ENCODE measurements at places on chromosomes 13 and 19.

GRCh38 chr19:38323291-38323690, 3.6 kb downstream of the KCNK6 start:
- no peak for DNase-seq

DNA sequence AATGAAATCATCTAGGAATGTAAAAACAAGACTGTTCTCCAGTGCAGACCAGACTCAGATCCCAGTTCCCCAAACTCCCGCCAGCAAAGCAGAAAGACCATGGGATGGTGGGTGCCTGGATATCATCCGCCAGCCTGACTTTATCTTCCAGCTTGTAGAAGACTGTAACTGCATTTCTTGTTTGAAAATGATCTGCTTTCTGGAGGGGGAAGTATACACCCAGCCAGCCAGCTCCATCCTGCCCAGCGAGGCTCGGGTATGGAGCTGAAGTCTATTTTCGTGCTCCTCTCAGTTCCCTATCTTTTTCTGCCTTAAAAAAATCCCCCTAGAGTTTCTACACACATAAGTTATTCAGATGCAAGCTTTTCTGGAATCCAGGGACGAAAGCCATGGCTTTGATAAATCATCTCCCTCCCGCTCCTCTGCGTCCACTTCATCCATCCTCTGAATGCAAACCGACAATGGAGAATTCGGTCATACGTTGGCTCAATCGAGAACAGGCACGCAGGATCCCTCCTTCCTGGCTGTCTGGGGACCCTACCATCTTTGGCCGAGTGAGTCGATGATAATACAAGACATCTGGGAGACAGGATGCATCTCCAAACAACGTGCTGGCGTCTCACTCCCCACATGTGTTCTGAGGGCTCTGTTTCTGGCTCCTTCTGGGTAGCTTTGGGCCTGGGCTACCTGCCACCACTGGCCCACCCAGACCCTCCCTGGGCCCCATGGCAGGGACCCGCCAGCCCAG, 31.2 kb downstream of the CEBPG start:
- DNase-seq = no peak

DNA sequence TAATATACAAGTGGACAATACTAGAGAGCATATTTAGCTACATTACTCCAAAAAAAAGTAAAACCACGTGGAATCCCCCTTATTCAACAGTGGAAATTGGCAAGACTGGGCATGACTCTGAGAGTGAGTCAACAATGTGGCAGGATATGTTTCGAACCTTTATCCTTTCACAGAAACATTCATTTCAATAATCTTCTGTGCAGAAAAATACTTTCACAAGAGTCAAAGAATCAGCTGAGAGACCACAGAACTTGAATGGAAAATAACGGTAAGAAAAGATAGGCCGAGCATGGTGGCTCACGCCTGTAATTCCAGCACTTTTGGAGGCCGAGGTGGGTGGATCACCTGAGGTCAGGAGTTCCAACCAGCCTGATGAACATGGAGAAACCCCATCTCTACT, 25.1 kb upstream of the CD70 start:
- no peak for DNase-seq

DNA sequence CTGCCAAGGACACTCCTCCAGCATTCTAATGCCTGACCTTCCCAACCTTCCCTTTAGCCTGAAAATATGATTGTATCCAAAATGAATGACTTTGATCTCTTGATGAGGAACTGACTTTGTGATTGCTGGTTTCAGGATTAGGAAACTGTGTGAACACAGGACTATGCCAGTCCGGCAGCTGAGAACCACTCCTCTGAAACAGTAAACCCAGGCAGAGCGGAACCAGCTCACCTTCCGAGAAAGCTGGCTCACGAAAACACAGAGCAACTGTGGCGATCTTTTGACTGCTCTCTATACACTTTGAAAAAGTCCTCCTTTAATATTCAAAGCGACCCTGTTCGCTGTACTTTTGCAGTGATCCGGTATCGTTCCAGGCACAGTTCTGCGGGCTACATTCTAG, 258.8 kb upstream of the IRS2 start:
- DNase-seq = no peak

- DNase-seq = peak; percentile 37
These were observed at the start of gene SMAD9 for GRCh38 chr13:36919833-36920615. Gene SMAD9 (minus strand): TSS chr13:36920238. CDS start chr13:36879689, 40,549 bp downstream.

- no peak for DNase-seq
These were observed 259.5 kb downstream of the NHLRC3 start for GRCh38 chr13:39297664-39298171.

GRCh38 chr19:3471954-3472655, 8.2 kb downstream of the SMIM24 start:
- DNase-seq = no peak

DNA sequence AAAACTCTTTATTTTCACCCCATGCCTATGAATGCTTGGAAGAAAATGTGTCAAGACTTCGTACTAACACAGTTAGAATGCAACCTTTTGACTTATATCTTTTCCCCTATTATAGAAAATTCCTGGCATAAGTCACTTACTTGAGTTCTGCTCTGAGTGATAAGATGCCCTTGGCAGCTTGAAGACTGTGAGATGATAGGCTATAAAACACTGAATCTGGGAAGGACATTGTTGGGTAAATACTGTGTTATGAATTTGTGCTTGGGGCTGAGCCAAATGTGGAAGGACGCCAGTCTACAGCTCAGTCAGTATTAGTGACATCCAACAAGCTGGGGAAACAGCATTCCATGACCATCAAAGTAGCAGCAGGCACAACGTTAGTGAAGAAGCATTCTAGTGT, 368.0 kb upstream of the SGCG start:
- DNase-seq = no peak

- no peak for DNase-seq
These were observed 107.2 kb downstream of the STARD13 start for GRCh38 chr13:33178209-33178840.

GRCh38 chr13:45296259-45296658, 44.7 kb downstream of the TPT1 start:
- DNase-seq = no peak

DNA sequence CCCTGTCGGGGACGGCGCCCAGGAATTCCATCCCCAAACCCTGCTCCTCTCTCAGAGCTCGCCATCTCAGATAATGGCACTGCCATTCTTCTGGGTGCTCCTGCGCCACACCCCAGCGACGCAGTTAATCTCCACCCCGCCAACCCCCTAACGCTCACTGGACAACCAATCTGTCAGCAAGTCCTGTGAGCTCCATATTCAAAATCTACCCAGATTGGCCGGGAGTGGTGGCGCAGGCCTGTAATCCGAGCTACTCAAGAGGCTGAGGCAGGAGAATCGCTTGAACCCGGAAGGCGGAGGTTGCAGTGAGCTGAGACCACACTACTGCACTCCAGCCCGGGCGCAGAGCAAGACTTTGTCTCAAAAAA, 18.6 kb downstream of the FCGBP start:
- DNase-seq = no peak

DNA sequence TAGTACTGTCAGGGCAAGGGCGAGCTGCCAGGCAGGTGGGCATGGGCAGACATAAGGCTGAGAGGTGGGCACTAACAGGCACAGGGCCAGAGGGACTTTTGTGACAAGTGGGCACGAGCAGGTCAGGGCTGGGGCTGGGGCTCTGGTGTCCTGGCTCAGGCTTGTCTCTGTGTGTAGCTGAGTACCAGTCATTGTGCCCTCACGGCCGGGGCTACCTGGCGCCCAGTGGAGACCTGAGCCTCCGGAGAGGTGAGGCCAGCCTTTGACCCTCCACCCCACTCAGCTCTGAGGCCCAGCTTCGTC, 21.6 kb downstream of the LTBP4 start:
- DNase-seq = no peak

GRCh38 chr13:29543230-29544215, 52.0 kb downstream of the SLC7A1 start:
- no peak for DNase-seq

DNA sequence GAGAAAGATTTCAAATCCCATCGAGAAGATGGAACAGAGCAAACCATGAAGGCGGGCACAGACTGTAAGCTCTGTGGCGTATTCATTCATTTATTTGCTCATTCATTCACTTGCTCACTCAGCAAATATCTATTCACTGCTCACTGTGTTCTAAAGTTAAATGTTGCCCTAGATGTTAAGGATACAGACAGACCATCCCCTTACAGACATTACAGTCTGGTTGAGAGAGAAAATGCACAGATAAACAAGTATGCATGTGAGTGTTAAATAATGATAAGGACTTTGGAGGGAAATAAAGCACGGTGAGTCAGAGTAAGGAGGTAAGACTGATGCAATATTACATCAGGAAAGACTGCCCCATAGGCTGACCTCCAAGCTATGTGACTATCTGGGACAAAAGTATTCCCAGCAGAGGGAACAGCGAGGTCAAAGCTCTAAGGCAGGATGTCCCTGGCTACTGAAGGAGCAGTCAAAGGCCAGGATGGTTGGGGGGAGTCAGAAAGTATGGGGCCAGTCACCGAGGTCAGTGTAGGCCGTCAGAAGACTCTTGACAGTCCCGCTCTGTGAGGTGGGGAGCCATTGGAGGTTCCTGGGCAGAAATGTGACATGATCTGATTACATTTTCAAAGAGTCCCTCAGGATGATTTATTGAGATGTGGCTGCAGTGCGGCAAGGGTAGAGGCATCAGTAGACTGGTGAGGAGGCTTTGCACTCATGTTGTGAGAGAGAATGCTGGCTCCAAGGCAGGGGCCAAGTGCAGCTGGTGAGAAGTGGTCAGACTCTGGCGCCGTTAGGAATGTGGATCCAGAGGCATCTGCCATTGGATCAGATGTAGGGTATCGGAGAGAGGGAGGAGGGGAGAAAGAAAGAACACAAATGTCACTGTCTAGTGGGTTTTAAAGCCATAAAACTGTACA, 37.9 kb downstream of the MBNL2 start:
- DNase-seq = no peak

GRCh38 chr19:42134535-42135070, 2.4 kb upstream of the POU2F2 start:
- DNase-seq = no peak

GRCh38 chr19:43464134-43464775, 1.2 kb downstream of the LYPD3 start:
- DNase-seq = peak; percentile 11

GRCh38 chr19:8445488-8446001, 770 bp downstream of the HNRNPM start:
- DNase-seq = no peak

DNA sequence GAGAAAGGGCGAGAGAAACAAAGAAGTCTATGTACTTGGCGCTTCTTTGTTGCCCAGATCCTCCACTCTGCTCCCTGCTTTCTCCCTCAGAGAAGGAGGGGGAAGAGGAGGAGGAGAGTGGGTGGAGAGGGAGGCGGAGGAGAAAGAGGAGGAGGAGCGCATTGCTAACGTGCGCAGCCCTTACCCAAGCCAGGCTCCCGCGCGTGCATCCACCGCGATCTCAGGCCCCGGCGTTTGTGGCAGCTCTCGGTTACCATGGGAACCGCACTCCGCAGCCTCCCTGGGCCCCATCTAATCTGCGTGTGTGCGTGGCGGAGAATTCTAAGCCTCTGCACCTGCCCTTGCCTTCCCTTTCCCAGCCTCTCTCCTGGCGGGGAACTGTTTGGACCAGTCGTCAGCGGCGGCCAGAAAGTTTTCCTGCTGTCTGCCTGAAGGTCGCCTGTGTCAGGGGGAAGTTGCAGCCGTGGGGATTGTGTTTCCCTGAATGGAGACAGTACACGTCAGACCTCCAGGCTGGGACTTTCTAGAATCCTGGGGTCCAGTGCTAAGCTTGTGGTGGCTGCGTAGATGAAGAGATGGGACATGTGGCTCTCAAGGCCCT, at the start of gene ERICH6B:
TSS of gene ERICH6B (minus strand) at position 239 of the 601 bp plus-strand sequence. CDS start 18,734 bp downstream, outside the sequence.
- DNase-seq = peak; percentile 17

DNA sequence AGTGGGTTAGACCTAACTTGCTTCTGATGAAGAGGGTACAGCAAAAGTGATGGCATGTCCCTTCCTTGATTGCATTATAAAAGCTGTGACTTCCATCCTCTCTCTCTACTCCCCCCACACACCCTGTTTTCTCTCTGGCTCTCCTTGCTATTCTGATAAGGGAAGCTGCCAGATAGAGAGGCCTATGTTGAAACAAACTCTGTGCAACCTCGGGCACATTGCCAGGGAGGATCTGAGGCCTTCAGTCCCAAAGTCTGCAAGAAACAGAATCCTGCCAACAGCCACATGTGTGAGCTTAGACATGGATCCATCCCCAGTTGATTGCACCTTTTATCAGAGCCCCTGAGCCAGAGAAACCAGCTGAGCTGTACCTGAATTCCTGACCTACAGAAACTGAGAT, 44.8 kb upstream of the ARGLU1 start:
- no peak for DNase-seq

DNA sequence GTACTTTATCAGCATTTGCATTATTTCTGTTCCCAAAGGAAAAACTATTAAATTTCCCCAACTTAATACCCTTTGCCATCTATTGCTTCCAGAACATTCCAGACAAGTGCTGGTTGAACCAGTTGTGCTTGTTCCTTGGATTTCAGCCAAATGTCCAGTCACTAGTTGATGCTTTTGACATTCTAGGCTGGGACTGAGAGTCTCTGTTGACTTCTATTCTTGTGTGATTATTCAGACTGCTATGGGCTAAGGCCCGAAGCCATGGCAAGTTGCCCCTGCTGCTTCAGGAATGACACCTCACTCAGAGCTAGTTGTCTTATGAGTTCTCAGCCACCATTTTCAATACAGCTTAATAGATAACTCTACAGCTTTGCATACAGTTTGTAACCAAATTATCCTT, 458.1 kb upstream of the ARGLU1 start:
- no peak for DNase-seq

DNA sequence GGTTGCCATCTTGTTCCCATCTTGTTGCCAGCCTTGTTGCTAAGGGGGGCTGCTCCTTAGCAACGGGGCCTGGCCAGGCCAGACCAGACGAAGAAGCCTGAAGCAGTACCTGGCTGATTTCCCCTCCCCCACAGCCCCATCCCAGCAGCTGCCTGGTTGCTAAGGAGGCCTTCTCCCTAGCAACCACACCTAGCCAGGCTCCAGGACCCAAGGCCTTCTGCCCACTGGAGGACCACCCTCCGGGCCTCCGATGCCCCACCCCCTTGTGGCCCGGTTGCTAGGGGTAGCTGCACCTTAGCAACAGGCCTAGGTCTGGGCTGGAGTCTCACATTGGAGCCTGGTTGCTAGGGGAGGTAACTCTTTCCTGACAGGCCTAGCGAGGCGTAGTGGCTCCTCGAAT, 3.9 kb downstream of the PRRG2 start:
- DNase-seq = no peak

GRCh38 chr13:85282876-85283275, 516.3 kb downstream of the SLITRK6 start:
- no peak for DNase-seq

Data from hippocampal formation (tissue), 2 donors.